Fibroblast of gingiva (primary cell): ENCODE measurements at places on chromosomes 11 and 22.

DNA sequence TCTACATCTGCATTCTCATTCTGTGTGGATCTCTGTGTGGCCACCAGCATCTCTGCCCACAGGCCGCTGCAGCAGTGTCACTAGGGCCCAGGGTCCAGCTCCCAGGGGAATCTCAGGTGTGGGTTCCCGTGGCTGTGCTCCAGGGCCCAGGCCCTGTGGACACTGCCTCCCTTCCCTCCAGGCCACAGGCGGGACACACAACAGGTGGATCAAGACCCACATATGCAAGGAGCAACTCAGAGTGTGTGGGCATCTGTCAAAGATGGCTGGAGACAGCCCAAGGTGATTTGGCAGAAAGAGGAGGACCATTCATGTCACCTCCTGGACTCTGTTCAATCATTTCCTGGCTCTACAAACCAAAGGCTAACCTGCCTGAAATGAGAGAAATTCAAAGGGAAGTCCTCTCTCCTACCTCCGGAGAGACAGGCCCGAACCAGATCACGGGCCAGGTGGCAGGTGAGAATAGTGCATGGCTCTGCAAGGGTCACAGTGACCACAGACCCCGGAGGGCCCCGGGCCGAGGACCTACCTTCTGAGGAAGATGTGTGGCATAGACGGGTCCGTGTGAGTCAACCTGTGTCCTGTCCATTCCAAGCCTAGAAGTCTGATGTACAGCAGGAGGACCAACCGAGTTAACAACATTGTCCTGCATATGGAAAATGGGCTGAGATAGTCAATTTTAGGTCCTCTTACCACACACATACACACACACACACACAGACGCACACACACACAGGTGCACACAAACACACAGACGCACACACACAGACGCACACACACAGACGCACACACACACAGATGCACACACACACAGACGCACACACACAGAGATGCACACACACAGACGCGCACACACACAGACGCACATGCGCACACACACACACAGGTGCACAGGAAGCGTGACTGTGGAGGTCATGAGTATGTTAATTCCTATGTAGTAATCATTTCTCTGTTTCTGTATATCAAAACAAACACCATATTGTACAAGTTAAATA, 1068.5 kb downstream of the BRD1 start:
- DNase-seq: no peak

DNA sequence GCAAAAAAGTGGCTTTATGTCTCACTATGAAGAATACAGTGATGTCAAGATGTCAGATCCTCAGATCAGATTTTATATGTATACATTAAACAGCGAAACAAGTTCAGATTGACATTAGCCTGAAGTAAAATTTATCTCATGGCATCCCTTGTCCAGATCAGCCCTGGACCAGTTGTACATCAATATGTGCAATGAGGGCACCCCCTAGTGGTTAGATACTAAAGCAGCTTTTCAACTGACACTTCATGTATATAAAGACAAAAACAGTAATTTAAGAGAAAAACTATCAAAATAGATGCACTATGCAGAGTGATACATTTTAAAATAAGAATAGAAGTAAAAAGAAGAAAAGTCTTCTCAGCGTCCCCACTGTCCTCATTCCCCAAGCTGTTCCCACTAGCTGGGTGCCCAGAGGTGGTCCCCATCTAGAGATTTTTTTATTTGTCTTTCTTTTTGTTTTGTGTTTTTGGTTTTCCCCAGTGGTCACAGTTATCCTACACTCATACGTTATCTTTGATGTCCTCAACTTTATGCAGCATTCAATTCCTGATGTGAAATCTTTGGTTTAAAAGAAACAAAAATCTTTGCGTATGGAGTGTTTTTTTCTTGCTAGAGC, 2193.4 kb upstream of the RAG2 start:
- peak; percentile 41 for DNase-seq

- DNase-seq: no peak
Observed at GRCh38 chr11:128394431-128395089, 192.8 kb downstream of the ETS1 start.

GRCh38 chr22:38239101-38239761, 33.6 kb downstream of the TMEM184B start:
- DNase-seq: peak; percentile 91

DNA sequence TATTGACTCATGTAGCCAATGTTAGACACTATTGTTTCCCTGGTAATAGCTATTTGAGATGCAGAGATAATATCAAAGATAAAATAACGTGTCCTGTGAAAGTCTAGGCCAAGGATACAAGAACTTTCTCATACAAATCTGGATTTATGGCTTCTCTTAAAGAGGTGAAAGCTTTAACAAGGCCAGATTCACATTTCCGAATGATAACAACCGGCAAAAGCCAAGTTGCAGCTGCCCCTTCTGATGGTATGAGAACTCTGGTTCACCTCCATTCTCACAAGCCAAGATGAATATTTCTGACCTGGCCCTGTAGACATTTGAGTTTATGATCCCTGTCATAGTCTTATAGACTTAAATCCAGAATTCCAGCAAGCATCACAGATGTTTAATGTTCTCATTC, 230.4 kb upstream of the ZC3H12C start:
- no peak for DNase-seq

DNA sequence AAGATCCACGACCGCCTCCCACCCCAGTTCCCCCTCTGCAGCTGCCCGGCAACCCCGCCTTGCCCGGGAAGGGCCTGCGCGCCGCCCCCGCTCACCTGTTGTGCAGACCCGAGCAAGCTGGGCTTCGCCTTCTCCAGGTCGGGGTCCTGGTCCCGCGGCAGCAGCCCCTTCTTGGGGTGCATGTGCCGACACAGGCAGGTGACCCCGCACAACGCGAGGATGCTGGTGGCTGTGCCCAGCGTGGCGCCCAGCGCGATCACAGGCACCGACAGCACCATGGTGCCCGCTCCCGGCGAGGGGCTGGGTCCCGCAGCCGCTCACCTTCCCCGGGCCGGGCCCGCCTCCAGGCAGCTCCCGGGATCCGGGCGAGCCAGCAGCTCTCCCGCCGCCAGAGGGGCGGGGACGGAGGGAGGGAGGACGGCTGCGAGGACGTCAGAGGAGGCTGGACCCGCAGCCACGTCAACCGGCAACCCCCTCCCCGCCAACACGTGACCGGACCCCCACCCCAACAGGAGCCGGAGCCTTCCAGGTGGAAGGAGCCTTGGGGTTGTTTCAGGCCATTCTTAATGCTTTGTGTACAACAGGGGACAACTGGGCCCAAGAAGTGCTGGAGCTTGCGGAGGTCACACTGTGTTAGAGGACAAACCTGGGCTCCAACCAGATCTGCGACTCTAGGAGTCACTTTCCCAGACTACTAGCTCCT, at the start of gene SYT13:
SYT13 (minus strand) TSS at position 412 of the 703 bp plus-strand sequence; CDS start at position 278, 134 bp downstream.
- DNase-seq: no peak

- DNase-seq: no peak
Observed at GRCh38 chr11:26700574-26701235, 21.2 kb downstream of the SLC5A12 start.

- no peak for DNase-seq
Observed at GRCh38 chr11:3224401-3225057, 5.9 kb upstream of the MRGPRG start.

- DNase-seq: peak; percentile 9
Observed at GRCh38 chr11:103109818-103110388, 677 bp downstream of the DYNC2H1 start.

DNA sequence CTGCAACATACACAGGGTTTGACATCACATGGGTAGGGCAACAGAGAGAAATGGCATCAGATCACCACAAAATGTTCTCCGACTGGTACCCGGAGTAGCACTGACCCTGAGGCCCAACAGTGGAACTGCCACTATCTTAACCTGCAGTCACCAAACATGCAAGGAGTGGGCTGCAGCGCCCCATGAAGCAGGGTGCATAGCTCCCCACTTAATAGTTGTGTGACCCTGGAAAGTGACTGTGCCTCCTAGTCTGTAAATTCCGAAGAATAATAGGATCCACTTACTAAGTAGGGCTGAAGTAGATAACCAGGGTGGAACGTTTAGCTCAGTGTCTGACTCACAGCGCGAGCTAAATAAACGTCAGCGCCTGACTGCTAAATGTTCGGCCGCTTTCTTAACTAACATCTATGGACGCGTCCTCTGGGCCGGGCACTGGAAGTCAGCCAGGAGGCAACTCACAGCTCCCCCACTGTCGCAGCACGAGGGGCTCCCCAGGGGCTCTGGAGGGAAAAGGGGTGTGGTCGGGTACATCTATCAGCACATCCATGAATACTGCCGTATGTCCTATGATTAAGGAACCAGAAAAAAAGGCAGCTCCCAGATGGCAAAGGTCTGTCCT, 777 bp downstream of the LTO1 start:
- peak; percentile 73 for DNase-seq

DNA sequence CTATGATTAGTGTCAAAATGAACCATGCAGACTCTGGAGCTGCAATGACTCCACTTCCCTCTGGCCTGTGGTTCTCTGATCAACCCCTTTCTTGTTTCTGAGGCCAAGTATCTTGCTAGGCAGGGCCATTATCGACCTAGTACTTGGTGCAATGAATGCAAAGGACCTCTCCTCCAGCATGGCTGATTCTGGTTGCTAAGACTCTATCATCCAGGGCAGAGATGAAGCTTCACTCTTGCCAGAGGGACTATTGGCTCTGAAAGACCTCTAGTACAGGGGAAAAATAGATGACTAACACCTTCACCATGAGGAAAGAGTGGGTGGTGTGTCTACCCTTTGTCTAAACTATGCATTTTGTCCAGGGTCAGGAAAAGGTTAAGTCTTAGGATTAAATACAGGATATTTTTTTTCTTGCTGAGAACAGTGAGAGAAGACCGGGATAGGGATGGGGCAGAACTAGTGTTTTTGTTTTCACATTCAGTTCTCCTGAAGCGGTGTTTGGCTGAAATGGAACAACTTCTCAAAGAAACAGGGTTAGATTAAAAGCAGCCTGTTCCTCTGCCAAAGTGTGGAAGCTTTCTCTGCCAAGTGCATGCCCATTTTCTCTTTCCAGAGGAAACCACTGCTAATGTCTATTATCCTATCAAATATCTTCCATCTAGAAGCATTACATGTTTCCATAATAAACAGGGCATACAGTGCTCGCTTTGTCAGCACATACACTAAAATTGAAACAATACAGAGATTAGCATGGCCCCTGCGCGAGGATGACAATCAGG, 5.0 kb upstream of the MTFP1 start:
- peak; percentile 65 for DNase-seq

DNA sequence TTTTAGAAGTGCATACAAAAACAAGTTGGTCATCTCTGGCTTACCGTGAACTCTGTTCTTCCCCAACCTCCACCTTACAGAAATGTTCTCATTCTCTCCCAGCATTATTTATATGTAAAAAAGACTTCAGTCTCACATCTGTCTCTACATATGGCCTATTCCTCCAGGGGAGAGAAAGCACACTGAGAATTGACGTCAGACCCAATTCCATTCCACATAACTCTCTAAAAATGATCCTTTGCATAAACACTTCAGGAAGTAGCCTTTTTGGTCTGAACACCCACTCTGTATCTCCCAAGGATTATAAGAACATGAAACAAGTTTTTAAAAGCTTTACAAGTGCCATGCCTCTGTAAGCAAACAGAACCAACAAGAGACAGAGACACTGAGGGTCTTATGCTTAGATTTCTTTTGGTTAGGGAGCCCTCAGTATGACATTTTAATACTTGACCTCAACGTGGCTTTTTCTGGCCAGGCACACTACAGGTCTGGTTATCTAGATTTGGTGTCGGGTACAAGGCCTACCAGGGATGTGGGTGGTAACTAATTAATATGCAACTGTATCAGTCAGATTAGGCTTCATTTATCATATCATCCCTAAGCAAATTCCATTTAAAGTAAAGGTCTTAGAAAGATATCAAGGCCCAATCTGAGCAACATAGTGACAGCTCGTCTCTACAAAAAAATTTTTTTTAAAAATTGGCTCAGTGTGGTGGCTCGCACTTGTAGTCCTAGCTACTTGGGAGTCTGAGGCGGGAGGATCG, 48.5 kb upstream of the PPP2R1B start:
- peak; percentile 77 for DNase-seq

DNA sequence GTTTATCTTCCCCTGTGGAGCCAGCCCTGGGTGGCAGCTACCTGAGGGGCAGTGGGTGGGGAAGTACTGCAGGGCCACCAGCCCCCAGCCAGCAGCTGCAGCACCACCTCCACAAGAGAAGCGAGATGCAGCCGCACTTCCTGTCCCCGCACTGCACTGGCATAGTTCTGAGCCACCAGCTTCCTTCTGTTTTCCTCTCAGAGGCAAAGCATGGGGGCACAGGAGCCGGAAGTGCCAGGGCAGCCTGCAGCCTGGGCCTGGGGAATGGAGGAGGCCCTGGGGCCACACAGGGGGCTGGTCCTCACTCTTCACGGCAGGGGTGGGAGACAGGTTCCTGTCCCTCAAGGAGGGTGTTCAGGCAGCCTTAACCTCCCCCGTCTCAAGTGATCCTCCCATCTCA, 11.9 kb upstream of the SH3BP1 start:
- DNase-seq: no peak

DNA sequence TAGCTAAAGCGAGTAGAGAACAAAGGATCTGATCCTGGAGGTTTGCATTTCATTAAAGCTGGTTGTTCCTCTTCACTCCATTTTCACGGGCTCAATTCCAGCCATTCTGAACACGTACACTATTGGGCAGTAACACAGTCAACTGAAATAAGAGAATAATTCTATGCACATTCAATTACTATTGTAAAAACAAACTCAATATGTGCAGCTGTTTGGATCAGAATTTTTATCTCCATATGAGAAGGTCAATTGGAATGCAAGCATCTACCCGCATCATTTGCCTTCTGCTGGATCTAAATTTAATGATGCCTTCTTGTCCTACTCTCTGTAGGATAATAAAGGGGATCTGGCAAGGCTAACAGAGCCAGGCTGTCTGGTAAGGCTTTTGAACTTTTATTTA, 562.8 kb upstream of the CCDC179 start:
- DNase-seq: peak; percentile 11

DNA sequence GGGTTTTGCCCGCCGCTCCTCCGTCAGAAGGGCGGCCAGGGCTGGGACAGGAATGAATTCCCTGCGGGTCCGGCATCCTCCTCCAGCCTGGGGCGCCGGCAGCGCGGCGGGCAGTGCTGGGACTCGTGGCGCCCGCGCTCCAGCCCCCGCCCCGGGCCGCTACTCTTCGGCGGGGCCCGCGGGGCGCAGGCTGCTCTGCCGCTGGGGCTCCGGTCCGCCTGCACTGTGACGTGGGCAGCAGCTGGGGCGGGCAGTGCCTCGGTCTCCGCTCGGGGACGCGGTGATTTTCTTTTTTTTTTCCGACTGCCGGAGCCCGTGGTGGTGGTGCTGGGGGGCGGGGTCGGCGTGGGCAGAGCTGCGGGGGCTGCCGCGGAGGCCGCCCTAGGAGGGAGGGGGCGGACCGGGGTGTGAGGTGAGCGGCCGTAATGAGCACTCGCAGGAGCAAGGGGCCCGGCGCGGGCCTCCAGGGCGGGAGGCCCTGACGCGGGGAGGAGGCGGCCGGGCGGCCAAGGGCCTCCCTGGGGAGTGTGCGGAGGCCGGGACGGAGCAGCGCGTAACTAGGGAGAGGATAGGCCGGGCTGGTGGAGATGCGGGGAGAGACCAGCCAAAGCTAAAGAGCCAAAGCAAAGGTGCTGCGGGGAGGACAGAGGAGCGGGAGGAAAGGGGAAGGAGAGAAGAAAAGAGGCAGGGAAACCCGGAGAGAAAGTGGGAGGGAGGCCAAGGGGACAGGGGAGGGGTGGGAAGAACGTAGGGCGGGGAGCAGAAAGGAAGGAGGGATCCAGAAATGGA, 73.3 kb upstream of the ZBED5 start:
- DNase-seq: peak; percentile 86

- no peak for DNase-seq
Observed at GRCh38 chr11:1953489-1954266, 6.5 kb downstream of the MRPL23 start.
